Astrocyte (in vitro differentiated cells and primary cell): ENCODE measurements at places on chromosomes 2 and 18.

DNA sequence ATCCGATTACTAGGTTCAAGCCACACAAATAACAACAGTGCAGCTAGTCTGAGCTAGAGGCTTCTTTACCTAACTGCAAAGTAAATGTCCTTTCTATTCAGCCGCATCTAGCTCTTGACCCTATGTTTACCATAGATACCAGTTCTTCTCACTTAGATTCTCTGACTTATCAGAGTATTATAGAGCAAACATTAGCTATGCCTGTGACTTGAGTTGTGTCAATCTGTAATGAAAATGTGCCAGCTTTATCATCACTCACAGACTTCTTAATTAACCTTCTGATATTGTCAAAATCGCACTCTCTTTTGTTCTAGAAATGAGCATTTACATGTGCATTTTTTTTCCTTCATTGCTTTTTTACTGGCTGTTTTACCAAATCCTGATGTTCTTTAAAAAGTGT, 79.9 kb downstream of the BCL11A start:
- DNase-seq: no peak

DNA sequence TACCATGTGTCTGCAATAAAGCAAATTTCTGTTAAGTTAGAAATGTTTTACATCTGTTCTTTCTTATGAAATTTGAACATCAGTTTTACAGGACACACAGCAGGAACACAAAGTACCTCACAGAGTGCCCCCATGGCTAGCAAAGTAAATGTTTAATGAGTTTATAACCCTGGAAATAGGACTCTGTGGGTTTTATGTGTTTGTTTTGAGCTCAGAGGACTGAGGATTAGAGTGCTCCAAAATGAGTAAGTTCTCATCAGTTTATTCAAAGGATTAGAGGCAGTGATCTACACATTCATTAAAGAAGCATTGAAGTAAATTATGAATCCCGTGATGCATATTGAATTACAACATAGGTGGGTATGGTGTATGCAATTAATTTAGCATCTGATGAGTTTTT, 281.8 kb downstream of the GULP1 start:
- DNase-seq: no peak

DNA sequence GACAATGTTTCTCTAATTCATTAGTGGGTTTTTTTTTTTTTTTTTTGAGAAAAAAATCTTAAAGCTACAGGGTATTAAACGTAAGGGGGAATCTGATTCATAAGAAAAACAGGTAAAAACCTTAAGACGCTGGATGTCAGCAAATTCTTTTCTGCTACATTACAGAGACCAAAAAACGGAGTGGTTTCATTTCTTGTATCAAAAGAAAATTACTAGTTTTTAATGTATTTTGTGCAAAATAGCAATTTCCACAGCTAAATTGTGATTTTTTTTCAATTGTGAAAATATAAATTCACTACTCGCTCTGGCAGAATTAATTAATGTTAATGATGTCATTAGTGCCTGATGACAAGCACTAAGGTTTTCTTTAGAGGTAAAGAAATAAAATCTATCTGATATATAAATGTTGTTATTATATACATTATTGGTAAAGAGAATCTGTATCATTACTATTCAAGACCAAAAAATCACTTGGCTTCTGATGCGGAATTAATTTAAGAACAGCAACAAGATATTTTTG, 9.9 kb downstream of the OTX1 start:
- DNase-seq: no peak

GRCh38 chr2:204145791-204146190, 209.2 kb downstream of the ICOS start:
- DNase-seq: no peak

GRCh38 chr18:24208270-24209035, 69.6 kb downstream of the CABYR start:
- DNase-seq: peak; percentile 65

GRCh38 chr2:118292991-118293390, 204.7 kb downstream of the INSIG2 start:
- peak; percentile 38 for DNase-seq

DNA sequence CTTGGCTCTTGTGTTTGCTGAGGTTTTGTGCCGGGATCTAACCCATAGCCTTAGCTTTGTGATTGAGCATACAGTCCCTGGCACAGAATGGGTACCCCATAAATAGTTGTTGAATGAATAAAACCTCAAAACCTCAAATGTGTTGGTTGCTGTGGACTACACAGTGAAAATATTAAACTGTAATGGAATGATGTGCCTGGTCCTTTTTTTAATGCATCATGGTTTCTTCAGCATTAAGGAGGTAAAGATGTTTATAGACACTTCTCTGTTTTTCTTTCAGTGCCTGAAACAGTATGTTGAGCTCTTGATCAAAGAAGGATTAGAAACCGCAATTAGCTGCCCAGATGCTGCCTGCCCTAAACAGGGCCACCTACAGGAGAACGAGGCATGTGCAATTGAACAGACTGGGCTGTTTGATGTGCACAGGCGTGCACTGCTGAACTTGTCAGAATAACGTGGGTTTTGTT, 97.0 kb downstream of the RNF144A start:
- peak; percentile 75 for DNase-seq

- DNase-seq: no peak
Observed at GRCh38 chr2:70081221-70081620, 6.1 kb upstream of the PCBP1 start.

- DNase-seq: no peak
Observed at GRCh38 chr2:113276761-113277425, 1.8 kb downstream of the PAX8 start.

DNA sequence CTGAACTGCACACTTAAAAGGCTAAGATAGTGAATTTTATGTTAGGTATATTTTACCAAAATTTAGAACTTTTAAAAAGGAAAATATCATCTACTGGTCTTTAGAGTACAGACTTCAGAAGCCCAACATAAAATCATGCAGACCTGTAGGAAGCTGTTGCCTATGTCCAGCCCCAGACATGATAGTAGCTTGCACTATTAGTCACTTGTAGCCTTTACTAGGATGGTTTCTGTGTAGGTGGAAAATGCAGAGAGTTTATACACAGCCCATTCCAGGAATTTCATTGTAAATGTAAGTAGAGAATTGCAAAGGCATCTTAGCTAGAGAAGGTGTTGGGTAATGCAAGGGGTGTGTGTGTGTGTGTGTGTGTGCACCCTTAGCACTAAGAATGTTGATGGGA, 640.2 kb downstream of the RNF144A start:
- DNase-seq: no peak

DNA sequence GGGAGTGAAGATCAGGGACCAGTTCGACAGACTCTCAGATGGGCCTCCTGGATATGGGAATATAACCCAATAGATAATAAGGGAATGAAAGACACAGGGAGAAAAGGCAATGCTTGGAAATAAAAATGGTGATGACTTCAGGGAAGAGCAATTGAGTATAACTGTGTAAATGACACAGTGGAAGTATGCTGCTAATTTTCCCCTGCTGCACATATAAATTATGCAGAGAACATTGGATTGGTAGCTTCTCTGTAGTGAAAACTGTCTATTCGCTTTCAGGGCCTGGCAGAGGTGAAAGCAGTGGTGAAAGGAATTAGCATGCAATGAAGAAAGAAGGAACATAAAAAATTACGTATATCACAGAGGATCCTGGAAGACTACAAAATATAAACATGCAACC, 398.2 kb upstream of the CDH2 start:
- DNase-seq: no peak

DNA sequence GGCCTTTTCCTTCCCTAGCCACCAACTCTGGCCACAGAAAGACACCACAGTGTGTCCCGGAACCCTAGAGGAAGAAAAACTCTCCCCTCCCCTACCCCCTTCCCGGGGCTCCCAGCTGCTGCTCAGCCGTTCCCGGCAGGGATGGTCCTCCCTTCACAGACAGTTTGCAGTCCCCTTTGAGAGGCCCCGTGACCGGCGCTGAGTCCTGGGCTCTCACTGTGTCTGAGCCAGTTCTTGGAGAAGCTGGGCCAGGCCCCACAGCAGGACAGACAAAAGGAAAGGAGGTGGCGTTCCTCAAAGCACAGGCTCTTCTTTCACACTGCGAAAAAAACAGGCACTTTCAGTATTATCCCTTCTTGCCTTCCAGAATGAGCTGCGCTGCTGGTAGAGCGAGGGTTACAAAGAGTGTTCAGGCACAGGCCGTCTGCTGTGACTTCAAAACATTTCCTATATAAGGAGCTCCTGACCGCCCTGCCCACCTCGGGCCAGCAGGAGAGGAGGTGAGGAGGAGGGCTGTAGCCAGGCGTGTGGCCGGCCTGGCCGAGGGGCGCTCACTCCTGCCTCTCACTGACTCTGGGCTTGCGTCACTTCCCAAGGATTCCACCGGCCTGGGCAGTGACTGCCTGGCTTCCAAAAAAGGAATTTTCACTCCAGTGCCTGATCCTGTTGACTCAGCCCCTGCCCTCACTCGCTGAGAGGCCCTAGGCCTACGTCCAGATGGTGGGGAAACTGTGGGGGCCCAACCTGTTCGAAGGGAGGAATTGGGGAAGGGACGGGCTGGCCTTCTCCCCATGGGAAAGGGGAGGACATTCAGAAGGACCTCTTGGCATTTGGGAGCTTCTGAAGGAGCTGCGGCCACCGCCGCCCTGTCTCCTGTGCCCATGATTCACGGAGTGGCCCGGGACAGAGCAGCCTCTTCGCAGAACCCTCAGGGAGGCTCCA, 24.9 kb downstream of the CIDEA start:
- peak; percentile 96 for DNase-seq

DNA sequence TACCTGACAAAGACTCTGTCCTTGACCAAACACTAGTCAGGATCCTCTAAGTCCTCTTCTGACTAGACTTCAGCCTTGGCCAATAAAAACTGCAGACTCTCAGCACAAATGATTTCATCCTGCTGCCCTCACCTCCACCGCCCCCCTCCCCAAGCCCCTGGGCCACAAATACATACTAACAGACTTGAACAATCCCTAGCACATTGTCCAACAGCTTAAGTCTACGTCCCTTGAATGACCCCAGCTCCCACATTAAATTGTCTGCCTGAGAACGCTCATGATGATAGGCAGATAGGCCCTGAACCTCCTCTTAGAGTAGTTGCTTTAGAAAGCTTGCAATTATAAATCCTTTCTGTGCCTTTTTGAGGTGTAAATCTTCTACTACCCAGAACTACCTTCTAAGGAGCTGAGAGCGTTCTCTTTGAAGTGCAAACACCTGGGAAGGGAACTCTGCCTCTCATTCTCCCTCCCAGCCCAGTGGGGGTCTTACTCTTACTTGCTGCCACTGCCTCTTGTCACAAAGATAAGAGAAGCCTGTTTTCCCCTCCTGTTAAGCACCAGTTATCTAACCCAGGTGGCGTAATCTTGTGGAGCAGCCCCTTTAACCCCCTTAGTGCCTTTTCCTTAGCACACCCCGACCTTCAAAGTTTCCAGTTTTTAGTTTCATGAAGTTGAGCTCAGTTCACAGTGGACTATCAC, 1225.6 kb downstream of the LRP1B start:
- DNase-seq: no peak
